ENCODE measurements at places on chromosomes 4 and X.

- no peaks in the 10 kb centered on the region for H3K27me3 ChIP-seq
- no peaks in the 10 kb centered on the region for H3K4me1 ChIP-seq
- no peak for DNase-seq
- H3K4me3 ChIP-seq, result no peak overlapping the region
Measured at GRCh38 chr4:1536579-1537409, 130.6 kb upstream of the NKX1-1 start.

- H3K27ac ChIP-seq, result no peak overlapping the region
- H3K36me3 ChIP-seq, result no peaks in the 10 kb centered on the region
- no peaks in the 10 kb centered on the region for H3K4me1 ChIP-seq
- H3K27me3 ChIP-seq, result no peaks in the 10 kb centered on the region
- no peak for DNase-seq
Measured at GRCh38 chrX:148601034-148601433, 100.6 kb downstream of the AFF2 start.

- no peaks in the 10 kb centered on the region for H3K4me1 ChIP-seq
- no peak overlapping the region for H3K27ac ChIP-seq
- peaks cover 13% of the 10 kb centered on the region for H3K27me3 ChIP-seq
- no peak overlapping the region for H3K4me3 ChIP-seq
- no peaks in the 10 kb centered on the region for H3K36me3 ChIP-seq
- no peak for DNase-seq
Measured at GRCh38 chr4:27055221-27055760, 194.7 kb downstream of the STIM2 start.

DNA sequence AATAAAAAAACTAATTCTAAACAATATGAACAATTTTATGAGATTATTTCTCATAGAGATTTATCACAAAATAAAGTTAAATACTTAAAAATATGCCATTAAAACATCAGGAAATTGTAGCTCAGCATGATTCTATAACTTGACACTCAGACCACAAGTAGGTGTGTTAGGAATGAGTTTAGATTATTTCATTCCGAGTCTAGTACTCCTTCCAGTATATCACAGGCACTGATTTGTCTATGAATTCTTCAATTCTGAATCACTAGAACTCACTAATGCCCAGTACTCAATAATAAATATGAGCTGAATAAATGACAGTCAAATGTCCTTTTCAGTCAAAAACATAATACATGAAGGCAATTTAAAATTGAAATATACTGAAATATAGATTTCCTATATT lies 22.2 kb downstream of the BOD1L1 start:
- no peak overlapping the region for H3K4me3 ChIP-seq
- H3K27me3 ChIP-seq, result no peaks in the 10 kb centered on the region
- DNase-seq, result no peak
- peaks cover 22% of the 10 kb centered on the region for H3K4me1 ChIP-seq
- no peak overlapping the region for H3K27ac ChIP-seq

DNA sequence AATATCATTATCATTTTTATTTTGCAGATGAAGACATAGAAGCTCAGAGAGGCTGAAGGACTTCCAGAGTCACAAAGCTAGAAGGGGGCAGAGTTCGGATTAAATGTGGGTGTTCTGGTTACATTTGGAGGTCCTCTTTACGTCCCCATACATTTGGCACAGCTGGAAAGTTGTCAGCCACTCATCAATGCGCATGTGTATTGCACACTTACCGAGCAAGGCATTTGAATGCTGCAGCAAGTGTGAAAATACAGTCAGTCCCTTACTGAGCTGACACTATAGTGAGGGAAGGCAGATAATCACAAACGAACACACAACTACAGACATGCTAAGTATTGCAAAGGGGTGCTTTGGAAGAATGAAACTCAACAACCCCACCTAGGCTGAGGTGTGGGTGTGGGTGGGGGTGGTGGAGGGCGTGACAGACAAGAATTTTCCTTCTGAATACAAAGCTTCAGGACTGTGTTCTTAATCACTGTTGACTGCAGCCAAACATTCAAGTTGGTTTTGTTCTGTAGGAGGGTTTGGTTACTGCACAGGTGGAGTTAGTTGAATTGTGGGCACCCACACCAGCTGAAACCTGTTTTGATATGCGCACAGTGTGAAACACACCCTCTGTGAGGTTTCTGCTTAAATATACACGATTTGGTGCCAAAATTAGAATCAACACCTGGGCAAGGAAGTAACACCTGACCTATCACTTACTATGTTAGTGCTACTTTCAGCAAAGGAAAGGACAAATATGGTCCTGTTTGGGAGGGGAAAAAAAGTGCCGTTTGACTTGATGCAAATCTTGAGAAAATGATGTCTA lies 72.4 kb downstream of the COQ2 start:
- peak overlapping the region; percentile 97 for H3K27ac ChIP-seq
- H3K27me3 ChIP-seq, result peaks cover 4% of the 10 kb centered on the region
- peaks cover 43% of the 10 kb centered on the region for H3K36me3 ChIP-seq
- H3K4me1 ChIP-seq, result peaks cover 84% of the 10 kb centered on the region
- DNase-seq, result peak; percentile 83

- peaks cover 4% of the 10 kb centered on the region for H3K4me1 ChIP-seq
- H3K36me3 ChIP-seq, result peaks cover 4% of the 10 kb centered on the region
- H3K27ac ChIP-seq, result no peak overlapping the region
- H3K4me3 ChIP-seq, result no peak overlapping the region
- no peaks in the 10 kb centered on the region for H3K27me3 ChIP-seq
Measured at GRCh38 chrX:7139202-7140081, 8.1 kb upstream of the STS start.

DNA sequence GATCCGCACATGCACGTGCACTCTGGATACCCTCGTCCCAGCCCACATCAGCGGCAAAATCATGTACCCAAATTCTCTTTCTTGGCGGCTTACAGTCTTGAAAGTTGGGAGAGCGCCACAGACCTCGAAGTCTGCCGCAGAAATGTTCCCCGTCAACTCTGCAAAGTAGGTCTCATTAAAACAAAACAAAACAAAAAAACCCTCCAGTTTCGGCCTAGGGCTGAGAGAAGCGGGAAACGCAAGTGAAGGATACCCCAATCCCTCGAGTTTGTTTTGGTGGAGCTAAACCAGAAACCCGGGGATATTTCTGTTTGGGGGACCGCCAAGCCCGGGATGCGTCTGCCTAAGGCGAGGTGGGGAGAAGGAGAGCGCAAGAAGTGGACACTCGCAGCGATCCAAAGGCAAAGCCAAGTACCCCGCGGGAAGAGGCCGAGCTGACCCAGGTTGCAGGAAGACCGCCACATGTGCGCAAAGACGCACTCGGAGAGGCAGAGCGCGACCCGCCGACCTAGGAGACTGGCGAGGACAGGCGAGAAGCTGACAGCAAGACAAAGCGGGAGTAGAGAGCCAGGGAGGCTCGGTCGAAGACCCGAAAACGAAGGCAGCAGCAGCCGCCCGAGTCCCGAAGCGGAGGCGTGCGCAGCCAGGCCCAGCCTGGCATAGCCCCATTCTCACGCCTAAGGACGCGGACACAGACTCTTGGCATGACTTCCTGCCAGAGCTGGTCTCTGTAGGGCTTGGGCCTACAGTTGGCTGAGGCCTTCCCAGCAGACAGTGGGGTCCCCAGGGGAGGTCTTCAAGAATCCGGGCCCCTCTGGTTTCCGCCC lies 49.6 kb upstream of the BCOR start:
- H3K36me3 ChIP-seq, result no peaks in the 10 kb centered on the region
- no peak overlapping the region for H3K27ac ChIP-seq
- H3K4me1 ChIP-seq, result peaks cover 19% of the 10 kb centered on the region

DNA sequence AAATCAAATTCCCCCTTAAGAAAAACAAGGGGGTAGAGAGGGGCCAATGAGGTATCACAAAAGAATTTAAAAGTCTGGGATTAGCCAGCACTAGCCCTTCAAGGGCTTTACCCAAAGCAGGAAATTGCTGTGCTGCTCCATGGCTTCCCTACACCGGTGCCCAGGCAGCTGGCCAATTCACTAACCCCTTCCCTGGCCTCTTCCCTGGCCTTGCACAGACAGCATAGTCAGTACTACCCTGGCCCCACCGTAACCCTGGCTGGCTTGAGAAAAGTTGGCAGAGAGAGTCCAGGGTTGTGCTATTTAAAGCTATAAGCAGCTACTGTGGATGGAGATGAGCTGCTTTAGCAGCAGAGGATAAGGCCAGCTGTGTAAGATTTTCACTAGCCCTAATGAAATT lies 43.1 kb downstream of the ADAMTS3 start:
- H3K27me3 ChIP-seq, result no peaks in the 10 kb centered on the region
- no peak overlapping the region for H3K4me3 ChIP-seq
- no peak overlapping the region for H3K27ac ChIP-seq

- no peak for DNase-seq
- H3K27ac ChIP-seq, result no peak overlapping the region
Measured at GRCh38 chr4:33467291-33467690, 2747.1 kb downstream of the PCDH7 start.

- no peaks in the 10 kb centered on the region for H3K27me3 ChIP-seq
- DNase-seq, result no peak
- H3K36me3 ChIP-seq, result no peaks in the 10 kb centered on the region
- peaks cover 9% of the 10 kb centered on the region for H3K4me1 ChIP-seq
Measured at GRCh38 chrX:9416562-9417348, 48.1 kb upstream of the TBL1X start.

GRCh38 chrX:19593690-19594089 lies 78.4 kb upstream of the MAP3K15 start:
- no peak overlapping the region for H3K27ac ChIP-seq
- H3K4me3 ChIP-seq, result no peak overlapping the region
- peak; percentile 27 for DNase-seq
- H3K27me3 ChIP-seq, result no peaks in the 10 kb centered on the region

DNA sequence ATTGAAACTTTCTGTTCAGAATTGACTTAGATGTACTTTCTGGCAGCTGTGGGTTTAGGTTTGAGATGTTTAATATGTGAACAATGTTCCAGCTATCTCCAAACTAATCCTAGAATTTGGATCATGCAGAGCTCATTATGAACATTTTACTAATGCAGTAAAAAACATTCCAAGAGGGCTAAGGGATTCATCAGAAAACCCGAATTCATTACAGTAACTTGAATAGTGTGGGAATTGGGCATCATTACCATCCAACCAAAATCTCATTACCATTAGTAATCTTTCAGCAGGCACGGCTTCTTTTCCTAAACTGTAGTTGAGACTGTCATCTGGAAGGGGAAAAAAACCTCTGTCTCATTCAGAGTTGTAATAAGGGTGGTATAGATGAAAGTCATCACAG lies 91.0 kb downstream of the LIMCH1 start:
- no peak overlapping the region for H3K27ac ChIP-seq
- H3K4me3 ChIP-seq, result no peak overlapping the region
- peaks cover 9% of the 10 kb centered on the region for H3K27me3 ChIP-seq
- DNase-seq, result no peak
- no peaks in the 10 kb centered on the region for H3K36me3 ChIP-seq
- H3K4me1 ChIP-seq, result no peaks in the 10 kb centered on the region

DNA sequence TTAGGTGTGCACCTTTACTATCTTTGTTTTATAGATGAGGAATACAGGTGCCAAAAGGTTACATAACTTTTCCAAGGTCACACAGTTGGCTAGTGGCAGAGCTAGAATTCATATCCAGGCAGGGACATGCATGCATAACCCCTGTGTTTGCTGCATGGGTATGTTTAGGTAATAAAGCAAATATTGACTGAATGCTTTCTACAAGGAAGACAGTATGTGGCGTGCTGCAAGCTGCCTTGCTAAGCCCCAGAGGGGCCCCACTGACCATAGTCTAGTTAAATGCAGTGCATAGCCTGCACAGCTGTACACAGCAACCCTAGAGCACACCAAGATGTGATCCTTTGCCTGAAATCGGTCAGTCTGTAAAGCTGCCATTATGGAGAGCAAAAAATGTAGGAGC lies 320.5 kb upstream of the IGFBP7 start:
- H3K36me3 ChIP-seq, result no peaks in the 10 kb centered on the region
- no peak for DNase-seq
- H3K27me3 ChIP-seq, result no peaks in the 10 kb centered on the region

DNA sequence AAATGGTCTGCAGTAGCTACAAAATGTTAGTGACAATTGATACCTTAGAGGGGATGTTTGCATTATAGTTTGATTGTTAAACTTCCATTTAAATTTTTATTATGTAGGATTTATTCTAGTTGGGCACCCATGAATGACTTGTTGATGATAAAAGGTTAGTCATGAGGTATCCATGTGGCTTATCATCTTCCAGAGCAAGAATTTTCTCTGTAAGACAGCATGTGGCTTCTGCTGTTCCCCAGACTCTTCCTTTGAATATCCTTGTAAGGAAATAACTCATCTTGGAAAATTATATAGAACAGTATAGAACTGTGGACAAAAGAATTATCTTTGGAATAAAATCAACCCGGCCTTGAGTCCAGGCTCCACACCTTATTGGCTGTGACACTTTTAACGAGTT lies 40.1 kb upstream of the KLHL8 start:
- no peaks in the 10 kb centered on the region for H3K4me1 ChIP-seq
- DNase-seq, result no peak
- no peak overlapping the region for H3K27ac ChIP-seq
- H3K27me3 ChIP-seq, result peaks cover 15% of the 10 kb centered on the region
- no peak overlapping the region for H3K4me3 ChIP-seq
- no peaks in the 10 kb centered on the region for H3K36me3 ChIP-seq

DNA sequence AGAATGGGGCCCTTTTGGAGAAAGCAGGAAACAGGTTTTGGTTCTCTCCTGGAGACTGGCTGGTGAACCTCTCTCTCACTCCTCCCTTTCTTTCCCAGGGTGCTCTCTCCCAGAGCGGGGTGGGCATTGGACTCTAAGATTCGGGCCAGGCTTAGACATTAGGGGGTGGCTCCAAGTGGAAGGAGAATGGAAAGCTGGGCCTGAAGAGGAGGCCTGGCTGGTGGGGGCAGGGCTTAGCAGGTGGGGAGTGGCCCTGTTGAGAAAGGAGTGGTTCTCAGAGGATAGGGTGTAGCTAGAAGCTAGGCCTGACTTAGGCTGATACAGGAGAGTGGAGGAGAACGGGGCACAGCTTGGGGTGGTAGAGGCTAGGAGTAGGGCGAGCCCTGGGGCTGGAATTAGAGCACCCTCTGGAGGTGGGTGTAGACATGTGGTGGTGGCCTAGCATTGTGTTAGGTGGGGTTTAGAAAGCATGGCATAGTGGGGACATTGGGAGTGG lies 5.7 kb downstream of the PLP2 start:
- H3K36me3 ChIP-seq, result peaks cover 59% of the 10 kb centered on the region
- H3K27ac ChIP-seq, result peak overlapping the region; percentile 50
- H3K27me3 ChIP-seq, result no peaks in the 10 kb centered on the region
- no peak overlapping the region for H3K4me3 ChIP-seq
- DNase-seq, result peak; percentile 41
- H3K4me1 ChIP-seq, result peaks cover 46% of the 10 kb centered on the region

- DNase-seq, result no peak
- H3K4me1 ChIP-seq, result no peaks in the 10 kb centered on the region
- no peaks in the 10 kb centered on the region for H3K27me3 ChIP-seq
- no peaks in the 10 kb centered on the region for H3K36me3 ChIP-seq
Measured at GRCh38 chrX:30530606-30531005, 47.0 kb downstream of the TASL start.

DNA sequence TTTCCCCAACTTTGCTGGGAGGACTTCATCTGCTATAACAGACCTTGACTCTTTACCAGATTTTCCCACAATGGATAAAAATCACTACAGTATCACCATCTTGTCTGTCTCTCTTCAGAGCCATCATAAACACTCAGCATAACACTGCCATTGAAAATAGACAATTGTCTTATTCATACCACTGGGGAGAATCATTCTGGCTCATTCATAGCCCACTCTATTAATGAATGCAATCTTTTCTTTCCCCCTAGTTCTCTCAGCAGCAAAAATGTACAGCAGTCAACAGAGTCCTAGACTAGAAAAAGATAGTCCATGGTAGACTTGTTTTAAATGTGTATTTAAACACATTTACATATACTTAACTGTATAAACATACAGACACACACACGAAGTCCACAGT lies 19.2 kb downstream of the SLC9A7 start:
- H3K36me3 ChIP-seq, result peaks cover 12% of the 10 kb centered on the region
- no peak overlapping the region for H3K4me3 ChIP-seq
- no peaks in the 10 kb centered on the region for H3K27me3 ChIP-seq
- no peak for DNase-seq
- no peak overlapping the region for H3K27ac ChIP-seq
- no peaks in the 10 kb centered on the region for H3K4me1 ChIP-seq
